ENCODE measurements at places on chromosomes 6 and 20.

- DNase-seq: peak; percentile 46
These were observed 897 bp downstream of the RANBP9 start for GRCh38 chr6:13710552-13711323.

- no peak for DNase-seq
These were observed 69.4 kb upstream of the PRL start for GRCh38 chr6:22366214-22366613.

DNA sequence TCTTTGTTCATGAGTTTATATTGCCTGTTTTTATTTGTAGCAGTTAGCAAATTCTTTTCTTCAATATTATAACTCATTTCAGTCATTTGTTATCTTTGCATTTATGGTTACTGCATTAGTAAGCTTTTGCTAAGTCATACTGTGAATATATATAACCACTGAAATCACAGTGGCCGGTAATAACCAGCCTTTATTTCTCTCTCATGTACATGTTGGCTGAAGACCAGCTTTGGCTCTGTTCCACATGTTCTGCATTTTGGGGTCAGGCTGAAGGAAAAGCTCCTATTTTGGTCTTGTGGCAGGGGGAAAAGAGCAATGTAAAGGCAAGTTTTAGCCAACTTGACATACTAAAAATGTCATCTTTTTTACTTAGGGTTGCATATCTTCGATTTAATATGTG, 276.3 kb downstream of the BCKDHB start:
- DNase-seq: no peak

GRCh38 chr6:154579485-154579884, 69.0 kb upstream of the CNKSR3 start:
- DNase-seq: no peak

- DNase-seq: peak; percentile 54
These were observed 44.3 kb downstream of the KHDC1L start for GRCh38 chr6:73180763-73181619.

DNA sequence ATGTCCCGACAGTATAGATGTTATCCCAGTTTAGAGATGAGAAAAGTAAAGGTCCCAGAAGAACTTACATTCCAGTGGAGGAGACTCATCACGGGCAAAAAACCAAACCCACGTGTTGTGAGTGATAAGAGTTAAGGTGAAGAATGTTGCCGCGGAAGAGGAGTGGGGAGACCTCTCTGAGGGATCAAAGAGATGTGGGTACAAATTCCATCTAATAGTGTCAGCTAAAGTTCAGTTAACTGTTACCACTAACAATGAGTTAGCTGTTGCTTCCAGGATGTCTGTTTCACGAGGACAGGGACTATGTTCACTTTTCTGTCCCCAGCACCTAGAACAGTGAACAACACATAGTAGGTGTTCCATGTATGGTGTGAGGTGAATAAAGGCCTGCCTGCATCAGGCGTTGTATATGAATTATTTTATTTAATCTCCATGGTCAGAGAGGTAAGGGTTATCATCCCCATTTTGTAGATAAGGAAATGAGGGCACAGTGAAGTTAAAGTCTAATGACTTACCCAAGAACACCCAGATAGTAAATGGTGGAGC, 39.8 kb upstream of the RSPO4 start:
- DNase-seq: no peak

DNA sequence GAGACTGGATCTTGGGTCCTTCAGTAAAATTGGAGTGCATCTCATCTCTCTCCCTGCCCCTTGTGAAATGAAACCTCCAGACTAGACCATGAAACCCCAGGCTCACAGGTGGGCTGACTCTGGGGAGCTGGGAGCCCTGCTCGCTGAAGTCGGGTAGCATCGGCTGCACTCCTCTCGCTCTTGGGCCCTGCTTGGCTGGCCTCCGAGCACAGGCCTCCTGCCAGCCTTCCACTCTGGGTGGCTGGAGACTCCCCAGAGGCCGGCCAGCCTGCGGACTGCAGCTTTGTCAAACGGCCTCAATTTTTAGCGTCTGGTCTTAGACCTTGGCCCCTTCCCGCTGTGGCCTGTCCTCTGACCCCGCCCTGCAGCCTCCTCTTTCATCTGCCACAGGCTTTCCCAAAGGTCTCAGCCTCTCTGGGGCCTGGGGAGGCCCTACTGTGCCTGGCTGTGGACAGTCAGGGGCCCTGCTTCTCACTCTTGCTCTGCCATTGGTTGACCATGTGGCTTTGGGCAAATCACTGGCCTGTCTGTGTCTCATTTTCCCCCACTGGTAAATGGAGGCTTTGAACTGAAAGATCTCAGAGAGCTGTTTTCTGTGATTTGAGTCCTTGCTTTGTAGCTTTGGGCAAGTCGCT, 45.1 kb downstream of the SRC start:
- DNase-seq: no peak

GRCh38 chr6:166997768-166998255, 1.4 kb upstream of the CEP43 start:
- DNase-seq: peak; percentile 72

GRCh38 chr20:57391439-57392301, 474 bp downstream of the RBM38 start:
- DNase-seq: peak; percentile 26

DNA sequence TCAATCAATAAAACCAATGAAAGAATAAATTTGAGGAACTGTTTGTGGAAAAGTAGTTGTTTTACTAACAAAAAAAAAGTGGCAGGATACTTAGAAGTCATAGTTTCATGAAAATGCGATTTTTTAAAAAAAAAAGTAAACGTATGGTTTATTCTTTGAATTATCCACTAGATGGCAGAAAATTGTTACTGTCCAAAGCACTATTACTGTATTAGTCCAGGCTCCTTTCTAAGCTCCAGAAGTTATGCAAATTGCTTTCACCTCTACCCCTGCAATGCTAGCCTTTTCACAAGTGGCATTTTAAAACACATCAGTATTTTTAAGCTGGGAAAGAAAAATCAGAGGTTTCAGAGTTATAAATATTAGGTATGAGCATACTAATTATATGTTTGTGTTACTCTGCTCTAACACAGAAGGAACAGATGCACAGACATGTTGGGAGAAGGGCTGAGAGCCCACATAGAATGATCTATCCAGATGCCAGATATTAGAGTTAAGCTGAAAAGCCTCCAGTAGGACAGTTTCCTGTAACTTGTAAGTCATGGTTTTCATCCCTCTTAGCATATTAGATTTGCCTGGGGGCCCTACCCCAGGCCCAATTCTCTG, 63.9 kb downstream of the FHL5 start:
- DNase-seq: peak; percentile 35

DNA sequence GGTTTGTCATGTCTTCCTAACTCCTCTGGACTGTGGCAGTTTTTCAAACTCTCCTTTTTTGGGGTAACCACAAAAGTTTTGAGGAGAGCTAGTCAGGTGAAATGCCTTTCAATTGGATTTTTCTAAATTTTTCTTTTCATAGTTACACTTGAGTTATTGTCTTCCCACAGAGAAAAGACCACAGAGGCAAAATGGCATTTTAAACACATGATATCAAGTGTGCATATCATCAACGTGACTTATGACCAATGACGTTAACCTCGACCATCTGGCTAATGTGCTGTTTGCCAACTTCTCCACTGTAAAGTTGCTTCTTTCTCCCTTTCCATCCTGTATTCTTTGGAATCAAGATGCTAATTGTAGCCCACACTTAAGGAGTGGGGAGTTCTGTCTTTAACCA, 41.3 kb upstream of the SNAP25 start:
- DNase-seq: no peak

DNA sequence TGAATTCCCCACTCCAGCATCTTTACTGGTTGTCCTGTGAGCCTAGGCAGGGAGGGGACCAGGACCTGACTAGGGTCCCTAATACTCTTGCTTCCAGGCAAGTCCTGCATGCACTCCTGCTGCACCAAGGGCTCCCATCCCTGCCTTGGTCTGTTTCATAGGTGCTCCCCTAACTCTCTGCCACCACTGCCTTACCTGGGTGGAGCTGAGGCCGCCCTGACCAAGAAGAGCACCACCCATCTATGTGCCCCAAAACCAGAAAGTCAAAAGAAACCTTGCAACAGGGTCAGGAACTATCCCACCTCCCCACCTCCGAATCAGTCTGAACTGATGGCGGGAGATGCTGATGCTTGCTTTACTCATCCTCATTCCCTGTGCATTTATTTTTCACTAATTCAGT, 23.6 kb downstream of the HLA-G start:
- DNase-seq: no peak

DNA sequence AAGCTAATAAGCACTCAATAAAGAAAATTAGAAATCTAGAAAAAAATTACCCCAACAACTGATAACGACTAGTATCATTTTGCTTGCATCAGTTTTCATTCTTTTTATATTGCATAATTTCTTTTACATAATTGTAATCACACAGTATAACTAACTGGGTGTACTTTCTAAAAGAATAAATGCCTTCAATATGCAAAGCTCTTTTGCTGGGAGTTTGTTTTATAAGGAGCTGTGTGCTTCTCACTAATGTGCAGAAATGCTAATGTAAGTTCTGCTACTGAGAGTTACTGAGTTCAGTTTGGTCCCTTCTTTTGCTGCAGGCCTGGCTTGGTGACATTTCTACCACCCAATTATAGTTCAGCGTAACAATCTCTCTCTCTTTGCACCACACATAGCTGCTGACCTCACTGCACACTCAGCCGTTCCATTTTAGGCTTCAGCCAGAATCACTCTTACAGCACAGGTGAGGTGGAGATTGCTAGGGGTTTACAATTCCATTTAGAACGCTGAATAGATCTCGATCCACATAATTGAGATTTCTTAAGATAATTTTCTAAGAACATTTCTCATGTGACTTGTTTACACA, 20.9 kb upstream of the KLHL31 start:
- DNase-seq: no peak

DNA sequence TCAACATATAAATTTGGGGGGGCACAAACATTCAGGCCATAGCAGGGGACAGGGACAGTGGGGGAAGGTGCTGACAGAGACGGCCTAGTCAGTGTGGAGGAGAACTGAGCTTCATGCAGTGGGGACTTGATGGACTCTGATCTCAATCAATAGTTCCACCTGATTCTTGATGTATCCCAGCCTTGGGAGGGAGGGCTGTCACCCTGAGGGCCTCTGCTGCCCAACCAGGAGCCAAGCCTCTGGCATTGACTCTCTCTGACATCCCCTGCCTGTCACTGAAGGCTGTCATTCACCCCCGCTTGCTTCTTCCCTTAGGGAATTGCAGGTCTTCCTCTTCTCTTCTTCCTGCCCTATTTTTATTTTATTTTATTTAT, 180.6 kb upstream of the TAB2 start:
- DNase-seq: no peak

DNA sequence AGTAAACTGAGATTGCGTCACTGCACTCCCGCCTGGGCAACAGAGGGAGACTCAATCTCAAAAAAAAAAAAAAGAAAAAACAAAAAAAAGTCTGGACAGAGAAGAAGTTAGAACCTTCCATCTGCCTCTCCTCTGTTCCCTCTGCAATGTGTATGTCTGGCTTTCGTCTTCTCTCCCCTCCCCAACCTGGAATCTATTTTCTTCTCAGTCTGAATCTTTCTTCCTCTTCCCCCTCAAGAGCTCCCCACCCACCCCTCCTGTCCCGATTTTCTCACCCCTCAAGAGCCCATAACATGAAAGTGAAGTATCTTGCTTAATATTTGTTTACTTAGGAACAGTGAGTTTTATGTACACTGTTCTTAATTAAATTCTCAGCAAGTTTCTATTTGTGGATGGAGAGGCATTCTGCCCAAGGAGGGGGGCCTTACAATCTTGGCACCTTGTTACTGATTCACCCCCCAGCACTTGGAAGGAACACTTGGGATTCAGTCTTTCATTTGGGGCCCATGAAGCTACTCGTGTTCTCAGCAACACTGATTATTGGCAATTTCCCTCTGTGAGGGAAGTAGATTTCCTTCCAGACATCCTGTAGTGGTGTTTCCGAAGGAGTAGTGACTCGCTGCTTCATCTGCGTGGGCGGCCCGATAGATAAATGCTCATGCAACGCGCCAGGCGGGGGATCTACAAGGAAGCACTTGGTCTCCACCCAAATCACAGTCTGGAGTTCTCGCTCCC, 69.3 kb upstream of the SRSF6 start:
- no peak for DNase-seq

GRCh38 chr6:157614026-157614568, 208.9 kb upstream of the SNX9 start:
- DNase-seq: no peak

DNA sequence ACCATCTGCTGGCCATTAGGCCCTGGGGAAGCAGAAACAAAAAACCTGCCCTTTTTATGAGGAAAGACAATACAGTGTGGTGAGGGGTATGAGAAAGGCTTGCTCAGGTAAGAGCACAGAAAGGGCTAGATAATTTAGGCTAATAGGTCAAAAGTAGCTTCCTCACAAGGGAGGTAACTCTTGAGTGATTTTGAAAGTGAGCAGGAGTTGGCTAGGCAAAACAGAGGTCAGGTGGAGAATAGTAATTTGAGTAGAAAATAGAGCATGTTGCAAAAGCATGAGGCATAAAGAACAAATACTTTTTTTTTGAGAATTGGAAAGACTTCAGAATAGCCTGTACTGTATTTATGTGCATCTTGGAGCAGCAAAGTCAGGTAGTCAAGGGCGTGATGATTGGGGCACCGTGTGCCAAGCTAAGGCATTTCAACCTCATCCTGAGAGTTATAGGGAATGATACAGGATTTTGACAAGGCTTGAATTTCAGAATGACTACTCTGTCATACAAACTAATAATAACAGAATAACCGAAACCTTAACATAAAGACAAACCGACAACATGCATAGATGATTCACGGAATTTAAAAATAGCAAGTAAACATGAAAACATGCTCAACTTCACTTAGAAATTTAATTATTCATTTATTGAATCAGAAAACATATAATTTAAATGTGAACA, 123.0 kb upstream of the ENPP5 start:
- DNase-seq: no peak

DNA sequence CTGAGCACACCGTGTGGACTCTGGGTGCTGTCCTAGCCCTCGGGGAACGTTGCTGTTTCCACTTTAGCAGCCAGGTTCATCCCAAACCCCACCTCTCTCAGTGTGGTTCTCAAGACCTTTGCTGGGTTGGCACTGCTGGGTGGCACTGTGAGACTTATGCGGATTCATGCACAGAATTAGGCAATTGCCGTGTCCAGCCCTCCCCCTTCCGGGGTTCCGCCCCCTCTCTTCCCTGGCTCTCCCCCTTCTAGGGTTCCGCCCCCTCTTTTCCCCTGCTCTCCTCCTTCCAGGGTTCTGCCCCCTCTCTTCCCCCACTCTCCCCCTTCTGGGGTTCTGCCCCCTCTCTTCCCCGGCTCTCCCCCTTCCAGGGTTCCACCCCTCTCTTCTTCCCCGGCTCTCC, 39.8 kb upstream of the SLCO4A1 start:
- DNase-seq: no peak

DNA sequence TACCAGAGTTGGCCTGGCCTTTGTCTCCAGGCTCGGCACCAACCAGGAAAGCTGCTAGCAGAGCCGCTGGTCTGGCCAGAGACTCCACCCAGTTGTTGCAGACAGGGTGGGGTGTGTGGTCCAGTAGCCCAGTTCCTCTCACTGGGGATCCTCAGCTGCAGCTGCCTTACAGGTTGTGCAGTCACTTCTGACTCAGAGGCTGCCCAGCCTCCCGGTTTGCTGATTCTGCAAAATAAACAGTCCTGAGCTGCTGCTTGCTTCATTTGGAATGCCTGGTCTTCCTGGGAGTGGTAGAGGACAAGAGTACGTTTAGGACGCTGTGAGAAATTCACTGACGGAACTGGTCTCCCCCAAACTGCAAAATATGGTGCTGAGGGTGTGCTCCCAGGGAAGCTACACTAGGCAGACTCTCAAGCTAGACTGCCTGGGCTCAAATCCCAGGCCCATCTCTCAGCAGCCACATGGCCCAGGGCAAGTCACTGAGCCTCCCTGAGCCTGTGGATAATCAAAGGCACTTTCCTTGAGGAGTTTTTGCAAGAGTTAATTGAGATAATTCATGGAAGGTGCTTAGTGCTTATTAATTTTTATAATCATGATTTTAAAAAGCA, 246.1 kb downstream of the TFAP2C start:
- no peak for DNase-seq

GRCh38 chr6:7904654-7905319, 5.8 kb downstream of the TXNDC5 start:
- no peak for DNase-seq

Data from HEK293T (cell line).